NCI-H2227 treated with DMSO at 0.1 percent for 48 hours (cell line): ENCODE measurements at places on chromosomes 7 and 10.

DNA sequence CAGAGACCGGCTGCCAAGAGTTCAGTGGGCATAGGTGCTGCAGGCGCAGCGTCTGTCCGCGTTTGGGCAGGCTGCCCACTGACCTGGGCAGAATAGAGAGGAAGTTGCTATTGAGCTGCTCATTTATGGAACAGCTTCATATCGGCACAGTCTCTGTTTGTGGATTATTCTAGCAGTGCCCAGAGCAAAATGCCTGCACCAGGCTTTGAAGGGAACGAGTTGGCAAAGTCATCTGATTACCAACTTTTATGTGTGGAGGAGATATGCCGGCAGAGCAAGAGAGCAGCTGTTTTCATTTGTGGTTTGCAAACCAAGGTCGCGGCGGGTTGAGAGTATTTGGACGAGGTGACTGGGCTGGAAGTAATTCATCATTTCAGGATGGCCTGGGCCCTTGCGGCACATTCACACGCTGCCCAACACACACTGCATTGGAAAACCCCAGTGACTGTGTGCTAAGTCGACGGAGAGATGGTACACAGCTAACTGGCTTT, 228.5 kb downstream of the TCERG1L start:
- no peak for DNase-seq

- DNase-seq: no peak
These were observed 12.3 kb downstream of the HYCC1 start for GRCh38 chr7:23001610-23002009.

DNA sequence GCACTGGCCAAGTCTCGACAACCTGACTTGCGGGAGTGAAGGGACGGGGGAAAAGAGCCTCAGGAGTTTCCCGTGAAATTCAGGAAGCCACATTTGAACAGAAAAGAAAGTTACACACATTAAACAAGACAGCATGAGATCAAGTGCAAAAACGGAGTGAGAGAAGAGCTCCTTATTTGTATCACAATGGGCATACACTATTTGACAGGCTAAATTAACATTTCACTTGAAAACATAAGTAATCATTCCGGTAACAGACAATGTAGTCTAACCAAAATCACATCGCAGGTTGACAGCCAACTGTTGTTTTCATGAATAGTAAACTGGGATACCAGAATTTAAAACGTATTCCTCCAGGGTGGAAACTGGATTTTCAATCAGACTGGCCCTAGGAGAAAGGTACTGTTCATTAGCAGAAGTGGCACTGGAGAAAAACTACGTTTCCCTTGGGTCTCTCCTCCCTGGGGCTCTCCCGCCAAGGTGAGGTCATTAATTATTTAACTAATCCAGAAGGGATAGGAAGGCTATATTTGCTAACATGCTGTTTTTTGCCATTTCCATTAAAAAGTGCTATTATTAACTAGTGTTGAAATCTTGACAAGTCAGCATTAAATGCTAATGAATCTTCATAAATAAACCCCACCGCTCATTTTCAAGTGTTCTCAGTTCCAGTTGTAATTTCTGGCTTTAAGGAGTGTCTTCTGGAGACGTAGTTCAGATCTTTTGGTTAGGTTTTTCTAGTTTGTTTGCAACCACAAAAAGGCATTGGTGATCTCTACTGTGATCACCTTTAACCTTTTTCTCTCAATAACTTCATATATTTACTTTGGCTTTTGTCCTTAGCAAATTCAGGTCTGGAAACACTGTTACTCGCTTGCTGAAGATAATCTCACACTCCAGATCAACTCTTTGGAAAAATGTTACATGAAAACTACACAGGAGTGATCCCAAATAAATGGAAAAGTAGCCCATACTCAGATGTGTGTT, 25.1 kb downstream of the RHEB start:
- DNase-seq: no peak

DNA sequence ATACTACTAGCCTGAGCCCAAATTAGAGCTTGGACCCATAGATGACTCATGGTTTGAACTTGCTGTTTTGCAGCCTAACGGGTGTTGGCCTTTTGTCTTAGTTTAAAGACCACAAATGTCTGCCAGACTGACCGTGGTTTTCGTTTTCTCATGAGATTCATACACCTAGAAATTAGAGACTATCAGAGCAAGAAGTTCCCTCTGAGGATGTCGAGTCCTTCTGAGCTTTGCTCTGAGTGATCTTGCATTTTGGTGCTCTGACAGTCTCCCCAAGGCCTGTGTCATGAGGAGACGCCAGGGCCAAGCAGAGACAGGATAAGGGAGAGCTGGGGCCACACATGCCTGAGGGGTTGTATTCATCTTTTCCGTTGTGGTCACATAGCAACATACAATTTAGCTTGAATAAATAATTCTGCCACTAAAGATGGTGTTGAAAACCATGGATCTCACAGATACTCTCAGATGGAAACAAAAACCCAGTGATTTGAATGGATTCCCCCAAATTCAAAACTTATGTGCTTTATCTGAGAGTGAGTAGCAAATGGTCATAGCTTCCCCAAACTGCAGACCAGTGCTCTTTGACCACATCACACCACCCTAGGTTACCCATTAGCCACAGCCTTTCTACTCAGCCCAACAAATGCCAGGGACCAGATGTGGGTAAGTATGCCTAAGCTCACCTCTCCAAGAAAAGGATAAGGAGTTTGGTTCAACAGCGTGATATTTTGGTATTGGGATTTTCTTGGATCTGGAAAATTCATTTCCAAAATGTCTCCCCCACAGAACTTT, 762.0 kb upstream of the IGFBP3 start:
- DNase-seq: no peak

- no peak for DNase-seq
These were observed 9.7 kb downstream of the CALY start for GRCh38 chr10:133326745-133327650.

GRCh38 chr7:104938741-104939390, 75.1 kb upstream of the KMT2E start:
- no peak for DNase-seq

DNA sequence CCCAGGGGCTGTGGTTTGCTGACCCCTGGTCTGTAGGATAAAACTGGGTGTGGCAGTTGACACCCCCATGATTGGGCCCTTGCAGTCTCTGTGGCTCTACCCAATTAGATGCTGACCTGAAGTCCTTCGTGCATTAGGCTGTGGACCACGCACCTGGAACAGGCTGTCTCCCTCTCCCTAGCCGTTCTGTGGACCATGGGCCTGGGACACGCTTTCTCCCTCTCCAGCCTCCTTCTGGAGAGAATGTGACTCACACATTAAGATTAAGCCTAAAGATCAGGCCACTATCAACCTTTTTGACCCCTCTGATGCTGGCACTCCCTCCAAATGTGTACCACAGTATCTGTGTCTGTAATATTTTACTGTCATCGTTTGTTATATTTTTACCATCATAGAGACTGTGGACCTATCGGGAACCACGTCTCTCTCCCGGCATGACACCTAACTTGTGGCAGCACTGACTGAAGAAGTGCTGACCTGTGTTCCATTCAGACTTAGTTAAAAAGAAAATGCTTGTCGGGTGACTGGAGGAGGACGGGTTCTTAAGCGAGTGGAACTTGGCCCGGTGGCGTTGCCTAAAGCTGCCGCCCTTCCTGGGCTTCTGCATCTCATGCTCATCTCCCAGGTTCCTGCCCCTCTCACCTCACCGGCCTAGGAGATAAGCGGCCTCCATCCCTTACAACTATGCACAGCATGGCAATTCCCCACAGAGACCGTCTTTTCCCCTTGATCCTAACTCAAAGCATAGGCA, 92.8 kb downstream of the WDR37 start:
- no peak for DNase-seq

GRCh38 chr7:26688936-26689506, 175.4 kb downstream of the SKAP2 start:
- DNase-seq: no peak

DNA sequence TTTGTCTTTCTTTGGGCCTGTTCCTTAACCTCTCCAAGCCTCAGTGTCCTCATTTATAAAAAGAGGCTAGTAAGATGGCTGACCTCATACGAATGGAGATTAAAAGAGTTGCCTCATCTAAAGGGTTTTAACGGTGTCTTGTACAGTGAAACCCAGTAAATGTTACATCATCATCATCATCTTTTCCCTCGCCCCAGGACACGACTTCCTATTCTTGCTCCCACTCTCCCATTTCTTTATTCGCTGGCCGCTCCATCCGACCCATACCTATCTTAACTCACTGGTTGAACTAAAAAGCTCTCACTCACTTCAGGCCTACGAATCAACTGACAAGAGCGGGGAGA, 554 bp downstream of the FRA10AC1 start:
- peak; percentile 13 for DNase-seq

- no peak for DNase-seq
These were observed 26.2 kb upstream of the LMBR1 start for GRCh38 chr7:156919132-156919713.

DNA sequence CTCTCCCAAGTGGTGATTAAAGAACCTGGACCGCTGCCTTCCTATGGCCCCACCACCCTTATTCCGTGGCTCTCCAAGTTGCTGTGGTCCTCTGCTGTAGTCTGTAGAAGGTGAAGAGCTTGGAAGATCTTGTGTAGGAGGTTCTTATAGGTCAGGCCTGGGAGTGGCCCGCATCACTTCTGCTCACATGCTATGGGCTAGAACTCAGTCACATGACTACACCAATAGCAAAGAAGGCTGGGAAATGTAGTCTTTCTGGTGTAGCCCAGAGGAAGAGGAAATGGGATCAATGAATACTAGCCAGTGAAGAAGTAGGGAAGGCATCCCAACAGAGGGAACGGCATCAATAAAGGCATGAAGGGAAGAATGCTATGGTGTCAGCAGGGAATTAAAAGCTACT, 41.3 kb upstream of the AOAH start:
- DNase-seq: no peak

DNA sequence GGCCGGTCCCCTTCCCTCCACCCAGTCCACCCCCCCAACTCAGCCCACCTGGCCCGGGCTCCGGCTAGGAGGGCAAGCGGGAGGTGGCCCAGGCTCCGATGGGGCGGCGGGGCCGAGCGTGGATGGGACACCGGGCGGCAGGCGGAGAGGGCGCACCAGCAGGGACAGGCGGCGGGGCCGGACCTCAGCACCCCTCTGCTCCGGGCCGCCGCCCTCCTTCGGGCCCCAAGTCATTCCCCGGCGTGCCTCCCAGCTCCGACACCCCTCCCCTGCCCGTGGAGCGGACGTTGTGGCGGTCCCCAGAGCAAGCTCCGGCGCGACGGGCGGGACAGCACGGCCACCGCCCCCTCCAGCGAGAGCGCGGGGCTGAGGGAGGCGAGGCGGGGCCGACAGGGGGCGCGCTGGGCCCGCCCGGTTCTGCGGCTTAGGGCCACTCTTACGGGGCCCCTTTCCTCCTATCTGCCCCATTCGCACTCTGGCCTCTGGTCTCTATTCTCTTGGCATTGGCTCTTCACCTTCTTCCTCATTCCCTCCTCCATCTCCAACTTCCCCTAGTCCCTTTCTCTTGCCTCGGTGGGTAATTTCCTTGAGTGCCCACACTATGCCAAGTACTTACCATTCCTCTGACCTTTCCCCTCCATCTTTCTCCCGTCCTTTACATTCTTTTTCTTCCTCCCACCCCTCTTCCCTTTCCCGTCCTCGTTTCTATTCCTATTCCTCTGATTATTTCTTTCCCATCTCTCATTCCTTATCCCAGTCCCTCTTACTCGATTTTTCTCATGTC, 701 bp upstream of the GBX1 start:
- peak; percentile 35 for DNase-seq

- no peak for DNase-seq
These were observed 50.2 kb downstream of the LOXL4 start for GRCh38 chr10:98217801-98218200.

DNA sequence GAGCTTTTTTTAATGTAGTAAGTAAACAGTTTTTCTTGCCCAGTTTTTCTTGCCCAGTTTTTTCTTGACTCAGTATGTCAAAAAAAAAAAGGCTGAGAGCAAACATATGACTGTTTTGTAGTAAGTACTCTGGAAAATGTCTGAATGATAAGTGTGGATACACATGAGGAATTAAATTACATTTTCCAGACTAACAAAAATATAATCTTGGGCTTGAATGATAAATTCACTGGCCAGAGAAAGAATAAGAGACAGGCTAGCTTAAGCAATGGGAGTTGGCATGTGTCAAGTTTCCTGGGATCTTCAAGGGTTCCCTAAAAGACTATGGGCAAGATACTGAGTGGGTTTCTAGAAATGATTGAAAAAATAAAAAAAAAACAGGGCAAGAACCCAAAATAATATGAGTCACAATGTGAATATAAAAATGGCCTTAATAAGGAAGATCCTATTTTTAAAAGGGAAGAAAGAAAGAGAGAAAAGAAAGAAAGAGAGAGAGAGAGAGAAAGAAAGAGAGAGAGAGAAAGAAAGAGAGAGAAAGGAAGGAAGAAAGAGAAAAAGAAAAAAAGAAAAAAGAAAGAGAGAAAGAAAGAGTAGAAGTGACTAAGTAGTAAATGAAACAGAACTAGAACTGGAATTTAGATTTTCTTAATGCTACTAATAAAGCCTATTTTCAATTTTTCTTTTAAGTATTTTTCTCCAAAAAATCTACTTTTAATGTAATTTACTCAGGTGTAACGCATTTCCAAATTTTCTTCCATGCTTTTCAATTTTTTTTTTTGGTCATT, 60.2 kb downstream of the TFPI2 start:
- DNase-seq: no peak

DNA sequence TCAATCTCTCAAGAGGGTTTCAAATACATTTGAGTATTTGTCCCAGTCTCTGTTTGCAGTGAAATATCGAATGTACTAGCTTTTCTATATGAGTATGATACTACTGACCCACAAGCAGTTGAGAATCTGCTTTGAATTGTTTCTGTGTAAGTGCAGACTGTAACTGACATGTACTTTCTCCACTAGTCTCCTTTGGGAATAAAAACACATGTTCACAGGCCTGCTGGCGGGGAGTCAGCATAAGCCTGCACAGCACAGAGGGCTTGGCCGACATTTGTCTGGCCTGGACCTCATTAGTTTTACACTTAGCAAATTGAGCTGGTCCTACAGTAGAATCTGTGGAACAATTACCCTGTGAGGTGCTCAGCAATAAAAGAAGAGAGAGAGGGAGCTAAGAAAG, 72.6 kb downstream of the ITGB8 start:
- no peak for DNase-seq

DNA sequence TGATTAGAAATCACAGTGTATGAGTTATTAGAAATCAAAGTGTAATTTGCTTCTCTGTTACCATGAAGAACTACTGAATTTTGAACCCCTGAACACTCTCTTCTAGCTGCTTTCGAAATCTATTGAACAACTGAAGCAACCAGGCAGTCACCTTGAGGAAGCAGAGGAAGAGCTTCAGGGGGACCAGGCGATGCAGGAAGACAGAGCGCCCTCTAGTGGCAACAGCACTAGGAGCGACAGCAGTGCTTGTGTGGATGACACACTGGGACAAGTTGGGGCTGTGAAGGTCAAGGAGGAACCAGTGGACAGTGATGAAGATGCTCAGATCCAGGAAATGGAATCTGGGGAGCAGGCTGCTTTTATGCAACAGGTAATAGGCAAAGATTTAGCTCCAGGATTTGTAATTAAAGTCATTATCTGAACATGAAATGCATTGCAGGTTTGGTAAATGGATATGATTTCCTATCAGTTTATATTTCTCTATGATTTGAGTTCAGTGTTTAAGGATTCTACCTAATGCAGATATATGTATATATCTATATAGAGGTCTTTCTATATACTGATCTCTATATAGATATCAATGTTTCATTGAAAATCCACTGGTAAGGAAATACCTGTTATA, 170.7 kb downstream of the HDAC9 start:
- DNase-seq: peak; percentile 49

- no peak for DNase-seq
These were observed 139.3 kb upstream of the ODAD2 start for GRCh38 chr10:28137907-28138880.
